ENCODE measurements at places on chromosomes 13 and 19. TPM values are rescaled to one million over a fixed set of nuclear protein-coding genes. Genes with fewer than 3 reads are reported as not detected.

Gene LGALS4
- 2.3 TPM for total RNA-seq

DNA sequence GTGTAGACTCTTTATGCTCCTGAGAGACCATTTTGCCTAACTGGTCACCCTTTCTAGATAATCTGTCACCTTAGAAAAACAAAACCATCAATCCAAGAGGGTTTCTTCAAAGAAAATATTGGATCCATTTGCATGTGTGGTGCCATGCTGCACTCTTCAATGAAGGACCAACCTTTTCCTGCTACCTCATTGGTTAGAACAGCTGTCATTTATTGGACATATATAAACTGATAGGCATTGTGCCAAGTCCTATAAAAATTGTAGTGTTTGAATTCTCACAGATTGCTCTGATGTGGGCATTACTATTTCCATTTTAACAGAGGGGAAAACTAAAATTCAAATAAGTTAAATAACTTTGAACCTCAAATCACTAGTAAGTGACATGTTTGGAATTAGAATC lies 333.2 kb downstream of the MYO16 start:
- no peak for DNase-seq
- no peaks in the 10 kb centered on the region for H3K4me1 ChIP-seq
- H3K36me3 ChIP-seq, result no peaks in the 10 kb centered on the region

- H3K4me3 ChIP-seq, result no peak overlapping the region
- H3K4me1 ChIP-seq, result peaks cover 6% of the 10 kb centered on the region
- no peak for DNase-seq
- peaks cover 71% of the 10 kb centered on the region for H3K27me3 ChIP-seq
- H3K36me3 ChIP-seq, result no peaks in the 10 kb centered on the region
Measured at GRCh38 chr13:27822873-27823311, 30.6 kb downstream of the GSX1 start.

Gene ZNF442
- total RNA-seq, result 2.0 TPM

GRCh38 chr19:57280962-57281400 lies 696 bp downstream of the ZNF460 start:
- peaks cover 36% of the 10 kb centered on the region for H3K4me1 ChIP-seq
- H3K36me3 ChIP-seq, result peaks cover 45% of the 10 kb centered on the region
- no peak overlapping the region for H3K4me3 ChIP-seq

- H3K4me3 ChIP-seq, result no peak overlapping the region
- H3K27ac ChIP-seq, result no peak overlapping the region
- peaks cover 33% of the 10 kb centered on the region for H3K27me3 ChIP-seq
- H3K4me1 ChIP-seq, result no peaks in the 10 kb centered on the region
- H3K36me3 ChIP-seq, result no peaks in the 10 kb centered on the region
Measured at GRCh38 chr13:106520251-106521054, 15.0 kb downstream of the EFNB2 start.

Gene NLRP7
- not detected for total RNA-seq

- no peaks in the 10 kb centered on the region for H3K4me1 ChIP-seq
- H3K27me3 ChIP-seq, result peaks cover 6% of the 10 kb centered on the region
- DNase-seq, result no peak
- H3K27ac ChIP-seq, result no peak overlapping the region
Measured at GRCh38 chr13:78976696-78977095, 317.7 kb upstream of the OBI1 start.

- H3K4me1 ChIP-seq, result peaks cover 29% of the 10 kb centered on the region
- peak overlapping the region; percentile 91 for H3K4me3 ChIP-seq
- peak overlapping the region; percentile 100 for H3K27ac ChIP-seq
- peak; percentile 75 for DNase-seq
Measured at GRCh38 chr13:32314271-32315237, 609 bp downstream of the ZAR1L start.

Data from activated T-cell treated with anti-CD3 and anti-CD28 coated beads, Interleukin-2, amount 50 U/mL, for 72 hours (primary cell).